Astrocyte of the spinal cord (primary cell): ENCODE measurements at places on chromosomes 2 and 18.

DNA sequence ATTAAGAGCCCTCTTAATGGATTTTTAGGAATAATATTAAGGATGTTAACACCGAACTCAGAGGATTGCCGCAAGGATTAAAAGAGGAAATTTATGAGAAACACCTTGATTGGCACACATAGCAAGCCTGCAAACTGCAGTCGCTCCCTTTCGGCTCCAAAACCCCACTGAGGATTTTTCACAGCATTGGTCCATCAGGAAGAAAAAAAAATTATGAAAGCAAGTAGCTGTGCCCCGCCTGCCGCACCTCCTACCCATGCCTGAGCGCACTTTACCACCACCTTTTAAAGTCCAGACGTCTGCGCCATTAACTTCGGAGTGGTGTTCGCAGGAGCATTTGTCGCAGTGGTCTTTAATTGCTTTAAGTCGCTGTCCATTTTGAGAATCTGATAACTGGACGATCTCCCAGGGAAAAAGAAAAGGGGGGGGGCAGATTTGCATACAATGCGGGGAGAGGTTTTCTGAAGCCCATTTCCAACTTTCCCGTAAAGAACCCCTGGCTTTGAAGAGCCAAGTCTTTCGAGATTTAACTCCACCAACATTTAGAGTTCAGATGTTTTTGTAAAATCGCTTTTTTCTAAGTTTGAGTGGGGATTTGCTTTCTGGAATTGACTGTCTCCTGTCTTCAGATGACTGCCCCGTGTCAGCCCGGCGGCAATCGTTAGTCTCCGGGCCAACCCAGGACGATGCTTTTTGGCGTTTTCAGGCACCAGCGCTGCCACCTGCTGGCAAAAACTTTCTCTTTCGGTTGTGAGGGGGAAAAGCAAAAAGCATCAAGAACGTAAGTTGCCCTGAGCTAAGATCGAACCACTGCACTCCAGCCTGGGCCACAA lies 913 bp upstream of the TRABD2A start:
- peak; percentile 81 for DNase-seq

GRCh38 chr2:5940596-5941535 lies 248.7 kb downstream of the SOX11 start:
- DNase-seq = no peak

DNA sequence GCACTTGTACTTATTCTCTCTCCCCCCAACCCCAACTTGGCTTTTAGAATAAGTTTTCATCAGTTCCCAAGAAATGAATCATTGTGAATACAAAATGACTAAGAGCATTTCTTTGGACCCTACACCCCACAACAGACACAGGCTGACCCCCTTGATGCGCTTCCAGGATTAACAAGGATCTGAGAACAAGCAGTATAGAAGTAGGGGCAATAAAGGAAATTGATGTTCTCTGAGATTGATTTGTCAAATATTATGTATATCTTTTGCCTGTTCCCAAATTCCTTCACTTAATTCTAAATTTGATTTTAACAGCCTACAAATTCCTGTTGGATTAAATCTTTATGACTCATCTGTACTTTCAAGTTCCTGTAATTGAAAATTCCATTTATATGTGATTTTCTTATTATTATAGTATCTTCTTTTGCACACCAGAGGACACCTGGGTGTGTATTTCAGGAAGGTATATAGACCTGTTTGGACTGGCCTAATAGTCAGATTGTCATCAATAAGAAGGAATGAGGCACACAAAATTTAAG lies 10.2 kb upstream of the PTPN4 start:
- DNase-seq = peak; percentile 82

GRCh38 chr2:206693399-206694137 lies 24.6 kb downstream of the DYTN start:
- peak; percentile 66 for DNase-seq

- no peak for DNase-seq
Measured at GRCh38 chr2:10765461-10765860, 44.0 kb downstream of the ATP6V1C2 start.

DNA sequence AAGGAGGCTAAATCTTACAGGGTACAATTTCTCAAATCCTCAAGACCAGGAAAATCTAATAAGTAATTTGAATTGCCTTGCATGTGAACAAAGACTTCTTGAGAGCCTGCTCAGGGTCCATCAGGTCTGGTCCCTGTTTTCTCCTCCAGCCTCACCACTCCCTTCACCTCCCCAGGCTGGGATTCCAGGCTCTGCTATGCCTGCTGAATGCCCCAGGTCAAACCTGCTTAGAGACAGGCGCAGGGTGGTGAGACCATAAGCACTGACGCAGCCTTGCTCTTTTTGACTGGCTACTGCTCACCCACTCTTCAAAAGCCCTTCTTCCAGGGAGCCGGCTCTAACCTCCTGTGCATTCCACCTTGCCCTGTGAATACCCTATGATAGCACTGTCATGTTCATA lies 356.4 kb upstream of the ACVR2A start:
- DNase-seq = no peak

- no peak for DNase-seq
Measured at GRCh38 chr18:44636241-44636640, 44.4 kb upstream of the SETBP1 start.

- no peak for DNase-seq
Measured at GRCh38 chr2:111100765-111101162, 19.9 kb upstream of the BCL2L11 start.

GRCh38 chr2:111143107-111143842 lies 22.6 kb downstream of the BCL2L11 start:
- DNase-seq = no peak

DNA sequence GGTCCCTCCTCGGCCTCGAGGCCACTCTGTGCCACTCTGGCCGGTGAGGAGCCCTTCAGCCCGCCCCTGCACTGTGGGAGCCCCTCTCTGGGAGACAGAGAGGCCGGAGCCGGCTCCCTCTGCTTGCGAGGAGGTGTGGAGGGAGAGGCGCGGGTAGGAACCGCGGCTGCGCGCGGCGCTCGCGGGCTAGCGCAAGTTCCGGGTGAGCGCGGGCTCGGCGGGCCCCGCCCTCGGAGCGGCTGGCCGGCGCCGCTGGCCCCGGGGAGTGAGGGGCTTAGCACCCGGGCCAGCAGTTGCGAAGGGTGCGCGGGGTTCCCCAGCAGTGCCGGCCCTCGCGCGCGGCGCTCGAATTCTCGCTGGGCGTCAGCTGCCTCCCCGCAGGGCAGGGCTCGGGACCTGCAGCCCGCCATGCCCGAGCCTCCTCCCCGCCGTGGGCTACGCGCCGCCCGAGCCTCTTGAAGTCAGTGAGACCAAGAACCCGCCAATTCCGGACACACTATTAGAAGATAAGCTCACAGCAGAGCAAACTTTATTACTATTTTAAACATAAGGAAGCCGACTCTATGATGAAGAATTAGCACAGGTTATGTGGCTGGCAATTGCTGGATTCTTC lies 825.8 kb upstream of the FANCL start:
- DNase-seq = no peak

GRCh38 chr2:98876741-98877140 lies 59.3 kb downstream of the CRACDL start:
- no peak for DNase-seq

GRCh38 chr2:70964133-70964532 lies 14.3 kb upstream of the ANKRD53 start:
- no peak for DNase-seq

DNA sequence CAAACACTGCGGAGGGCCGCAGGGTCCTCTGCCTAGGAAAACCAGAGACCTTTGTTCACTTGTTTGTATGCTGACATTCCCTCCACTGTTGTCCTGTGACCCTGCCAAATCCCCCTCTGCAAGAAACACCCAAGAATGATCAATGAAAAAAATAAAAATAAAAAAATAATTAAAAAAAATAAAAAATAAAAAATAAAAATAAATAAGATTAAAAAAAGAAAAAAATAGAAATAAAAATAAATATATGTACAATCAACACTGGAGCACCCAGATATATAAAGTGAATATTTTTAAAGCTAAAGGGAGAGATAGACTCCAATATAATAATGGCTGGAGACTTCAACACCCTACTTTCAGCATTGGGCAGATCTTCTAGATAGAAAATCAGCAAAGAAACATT lies 23.8 kb upstream of the EML6 start:
- no peak for DNase-seq

DNA sequence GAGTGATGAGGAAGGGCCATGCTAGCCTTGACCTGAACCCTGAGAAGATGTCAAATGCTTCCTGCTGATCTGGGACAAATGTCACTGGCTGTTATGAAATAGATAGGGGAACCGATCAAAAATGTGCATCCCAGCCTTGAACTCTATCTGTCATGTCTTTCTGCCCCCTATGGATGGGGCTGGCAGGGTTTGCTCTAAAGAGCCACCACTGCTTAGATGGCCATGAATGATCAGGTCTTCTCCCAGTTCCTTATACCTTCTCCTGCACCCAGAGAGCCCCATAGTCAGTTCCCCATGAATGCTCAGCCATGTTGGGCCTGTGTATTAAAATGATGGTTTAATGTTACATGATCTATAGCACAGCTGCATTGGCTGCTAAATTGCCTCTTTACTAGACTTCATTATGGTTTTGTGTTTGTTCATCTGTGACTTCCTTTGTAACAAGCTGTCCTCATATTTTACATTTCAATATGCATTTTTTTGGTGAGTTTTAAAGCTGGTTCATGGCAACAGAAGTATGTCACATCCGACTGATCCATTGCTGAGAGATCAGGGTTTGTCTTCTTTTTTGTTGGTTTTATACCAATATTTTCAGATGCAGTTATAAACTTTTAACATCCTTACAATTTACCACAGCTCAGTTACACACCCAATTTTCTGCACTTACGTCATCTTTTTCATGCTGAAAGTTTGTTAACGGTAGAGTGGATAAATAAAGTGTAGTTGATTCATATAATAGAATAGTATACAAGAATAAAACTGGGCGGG lies 56.3 kb upstream of the SMAD2 start:
- no peak for DNase-seq

DNA sequence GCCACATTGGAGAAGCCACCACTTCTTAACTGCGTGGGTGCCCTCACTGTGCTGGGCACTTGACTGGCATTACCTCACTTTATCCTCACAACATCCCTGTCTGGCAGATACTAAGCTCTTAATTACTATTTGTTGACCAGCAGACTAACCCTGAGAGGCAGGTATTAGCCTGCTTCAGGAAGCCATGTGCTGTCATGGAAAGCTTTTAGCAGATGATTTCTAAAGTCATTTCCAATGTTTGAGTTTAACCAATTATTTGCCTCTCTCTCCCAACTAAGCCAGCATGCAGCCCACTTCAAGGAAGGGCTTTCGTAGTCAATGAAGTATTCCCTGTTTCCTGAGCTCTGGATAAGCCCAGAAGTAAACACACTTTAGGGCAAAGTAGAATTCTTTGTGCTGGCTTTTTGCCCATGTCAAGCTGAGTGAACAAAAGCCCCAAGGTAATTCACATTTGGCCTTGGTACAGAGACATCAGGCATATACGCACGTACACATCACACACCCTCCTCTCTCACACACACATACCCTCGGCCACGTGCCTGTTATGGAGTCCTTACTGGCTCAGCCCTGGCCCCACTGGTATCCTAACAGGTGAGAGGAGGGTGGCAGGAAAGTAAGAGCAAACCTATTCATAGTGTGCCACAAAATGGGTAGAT lies 108.6 kb downstream of the C1D start:
- no peak for DNase-seq

GRCh38 chr2:46847726-46848412 lies 67.7 kb downstream of the MCFD2 start:
- peak; percentile 70 for DNase-seq

- no peak for DNase-seq
Measured at GRCh38 chr2:25402477-25402876, 60.8 kb upstream of the DNMT3A start.

- DNase-seq = no peak
Measured at GRCh38 chr2:62054029-62054791, 141.7 kb upstream of the B3GNT2 start.

DNA sequence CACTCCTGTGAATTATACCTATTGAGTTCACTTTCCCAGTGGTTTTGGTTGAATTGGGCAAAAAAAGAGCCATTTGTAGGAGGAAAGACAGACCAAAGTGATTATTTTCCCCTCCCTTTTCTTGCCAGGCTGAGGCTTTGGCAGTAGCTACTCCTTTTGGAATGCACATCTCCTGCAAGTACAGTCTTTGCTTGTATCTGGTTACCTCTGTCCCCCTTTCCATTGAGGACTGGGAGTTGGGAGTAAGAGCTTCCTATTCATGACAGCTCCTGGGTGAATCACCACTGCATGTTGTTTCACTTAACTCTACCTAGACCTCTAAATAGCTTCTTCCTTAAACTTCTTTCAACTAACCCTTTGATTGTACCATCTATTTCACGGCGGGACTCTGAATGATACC lies 695.3 kb upstream of the ZNF804A start:
- DNase-seq = no peak

DNA sequence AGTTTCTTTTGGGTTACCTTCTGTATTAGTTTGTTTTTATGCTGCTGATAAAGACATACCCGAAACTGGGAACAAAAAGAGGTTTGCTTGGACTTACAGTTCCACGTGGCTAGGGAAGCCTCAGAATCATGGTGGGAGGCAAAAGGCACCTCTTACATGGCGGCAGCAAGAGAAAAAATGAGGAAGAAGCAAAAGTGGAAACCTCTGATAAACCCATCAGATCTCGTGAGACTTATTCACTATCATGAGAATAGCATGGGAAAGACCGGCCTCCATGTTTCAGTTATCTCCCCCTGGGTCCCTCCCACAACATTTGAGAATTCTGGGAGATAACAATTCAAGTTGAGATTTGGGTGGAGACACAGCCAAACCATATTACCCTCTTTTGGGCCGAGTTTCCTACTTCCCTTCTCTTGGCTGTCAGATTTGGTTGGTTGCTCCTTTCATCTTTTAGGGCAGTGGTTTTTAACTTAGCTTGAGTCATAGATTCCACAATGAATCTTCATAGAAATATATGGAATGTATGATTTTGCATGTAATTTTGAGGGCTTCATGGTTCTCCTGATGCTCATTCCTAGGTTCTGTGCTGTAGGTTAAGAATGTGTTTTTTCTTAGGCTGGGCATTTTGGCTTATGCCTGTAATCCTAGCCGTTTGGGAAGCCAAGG lies 44.2 kb downstream of the CEP192 start:
- no peak for DNase-seq

DNA sequence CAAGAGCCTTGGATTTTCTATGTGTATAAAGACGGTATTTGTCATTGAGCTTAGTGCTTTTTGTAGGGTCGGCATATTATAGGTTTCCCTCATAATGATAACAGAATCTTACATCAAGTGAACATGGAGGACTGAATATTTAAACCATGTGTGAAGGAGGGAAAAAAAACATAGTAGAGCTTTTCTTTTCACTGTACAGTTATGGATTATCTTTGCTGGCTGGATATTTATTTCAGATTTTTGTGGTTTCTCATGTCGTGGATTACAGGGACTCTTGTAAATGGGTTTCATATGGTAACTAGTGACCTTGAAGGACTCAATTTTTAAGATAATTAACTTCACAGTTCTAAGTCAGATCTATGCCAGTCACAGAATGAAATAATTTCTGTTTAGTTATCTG lies 330.2 kb upstream of the NRP2 start:
- no peak for DNase-seq

- DNase-seq = no peak
Measured at GRCh38 chr2:60365556-60365955, 187.9 kb downstream of the BCL11A start.
